ENCODE measurements at places on chromosomes 12 and 14.

DNA sequence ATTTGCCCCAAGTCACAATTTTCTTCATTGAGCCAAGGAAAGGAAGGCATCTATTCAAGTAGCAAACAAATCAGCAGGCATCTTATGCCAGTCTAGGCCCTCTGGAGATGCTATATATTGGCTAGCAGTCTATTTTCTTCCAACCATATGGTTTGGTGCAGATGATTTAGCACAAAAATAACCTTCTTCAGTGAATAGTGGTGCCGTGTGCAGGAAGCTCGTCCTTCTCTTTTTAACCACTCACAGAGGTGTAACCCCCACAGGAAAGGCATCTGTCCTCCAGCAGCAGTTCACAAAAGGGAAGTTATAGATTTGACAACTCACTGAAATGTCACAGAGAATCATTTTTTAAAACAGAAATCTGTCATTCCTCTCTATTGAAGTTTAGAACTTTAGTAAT, 445.7 kb upstream of the SYT1 start:
- DNase-seq = no peak

- DNase-seq = no peak
These were observed 30.2 kb upstream of the ANKRD9 start for GRCh38 chr14:102539544-102540314.

DNA sequence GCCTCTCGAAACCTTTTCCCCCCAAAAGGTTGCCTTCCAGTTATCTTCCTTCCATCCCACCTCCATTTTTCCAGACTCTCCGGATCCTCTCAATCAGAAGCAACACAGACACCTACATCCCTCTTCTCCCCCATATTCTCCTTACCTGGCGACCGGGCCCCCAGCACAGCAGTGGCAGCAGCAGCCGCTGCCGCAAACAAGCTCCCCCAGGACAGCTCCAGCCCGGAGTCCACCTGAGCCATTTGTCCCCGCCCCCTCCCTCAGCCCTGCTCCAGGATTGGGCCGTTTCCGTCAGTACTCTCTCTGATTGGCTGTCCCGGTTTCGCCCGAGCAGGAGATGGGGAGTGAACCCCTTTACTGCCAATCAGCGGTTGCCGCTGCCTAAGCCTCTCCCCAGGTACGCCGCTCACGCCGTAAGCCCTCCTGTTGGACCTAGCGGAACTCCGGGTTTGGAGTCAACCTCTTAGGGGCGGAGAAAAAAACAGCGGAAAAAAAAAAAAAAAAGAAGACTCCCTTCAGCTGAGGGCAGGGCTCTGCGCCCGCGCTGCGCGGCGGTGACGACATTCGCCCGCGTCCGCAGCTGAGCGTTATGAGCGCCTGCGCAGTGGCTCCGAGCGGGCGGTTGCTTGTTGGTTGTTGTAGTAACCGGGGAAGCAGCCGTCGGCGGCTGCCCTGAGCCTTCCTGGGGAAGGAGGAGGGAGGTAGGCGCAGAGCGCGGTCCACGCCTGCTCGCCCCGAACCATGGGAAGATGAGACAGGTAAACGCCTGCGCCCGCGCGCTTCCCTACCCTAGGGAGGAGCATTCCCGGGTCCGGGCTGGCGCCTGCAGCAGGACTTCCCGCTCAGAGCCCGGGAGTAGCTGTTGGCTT, at the start of the genes ERG28 and TTLL5:
Gene ERG28 (minus strand): TSS at position 247 of the 869 bp plus-strand sequence. CDS start 3,374 bp downstream, outside the sequence.
Gene TTLL5 (plus strand): TSS at position 617 of the 869 bp plus-strand sequence. CDS start 1,904 bp downstream, outside the sequence.
- peak; percentile 94 for DNase-seq

- DNase-seq = no peak
These were observed 5.0 kb downstream of the HNRNPC start for GRCh38 chr14:21264025-21264801.

DNA sequence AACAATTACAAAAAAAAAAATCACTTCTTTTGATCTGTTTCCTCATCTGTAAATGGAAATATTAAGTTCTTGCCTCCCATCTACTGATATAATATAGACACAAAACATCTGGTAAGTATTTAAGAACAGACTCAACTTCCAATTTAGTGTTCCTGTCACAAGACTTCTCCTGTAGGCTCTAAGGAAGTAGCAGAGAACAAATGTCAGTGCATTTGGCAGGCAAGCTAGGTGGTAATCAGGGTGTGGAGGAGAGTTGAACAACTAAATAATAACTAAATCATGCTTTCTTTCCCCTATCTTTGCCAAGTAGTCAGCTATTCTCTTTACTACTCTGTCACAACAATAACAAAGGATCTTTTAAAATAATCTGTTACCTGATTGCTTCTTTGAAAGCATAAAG, 22.1 kb downstream of the BAZ1A start:
- DNase-seq = no peak

DNA sequence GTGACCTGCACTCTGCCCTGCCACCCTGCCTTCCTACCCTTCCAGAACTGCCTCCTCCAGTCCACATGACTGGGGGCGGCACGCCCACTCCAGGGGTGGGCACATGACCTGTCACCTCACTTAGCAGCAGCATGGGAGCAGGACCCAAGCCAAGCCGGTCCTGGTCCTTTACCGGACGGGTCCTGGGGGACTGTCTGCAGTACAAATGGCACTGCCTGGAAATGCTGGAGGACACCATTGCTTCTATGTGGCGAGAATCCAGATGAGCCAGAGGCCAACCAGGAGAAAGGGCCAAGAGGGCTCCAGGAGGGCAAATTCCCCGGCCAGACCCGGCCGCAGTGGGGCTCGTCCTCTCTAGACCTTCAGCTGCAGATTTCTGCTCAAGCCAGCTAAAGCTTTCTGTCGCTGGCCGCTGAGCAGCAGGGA, 33.1 kb downstream of the ITPK1 start:
- DNase-seq = no peak

DNA sequence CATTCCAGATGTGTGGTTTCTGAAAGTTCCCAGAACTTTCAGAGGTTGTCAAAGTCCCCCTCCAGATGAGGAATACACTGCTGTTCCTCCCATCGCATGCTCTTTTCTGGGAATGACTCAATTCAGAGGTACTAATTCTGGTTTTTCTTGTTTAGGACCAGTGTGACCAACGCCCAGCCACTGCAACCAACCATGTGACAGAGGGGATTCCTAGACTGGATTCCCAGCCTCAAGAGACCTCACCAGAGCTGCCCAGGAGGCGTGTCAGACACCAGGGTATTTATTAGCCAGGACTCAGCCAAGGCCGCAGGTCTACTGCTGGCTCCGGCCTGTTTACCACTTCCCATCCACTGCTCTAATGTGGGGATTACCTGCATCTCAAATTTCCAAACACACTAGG, 24.2 kb downstream of the TRAFD1 start:
- DNase-seq = no peak

DNA sequence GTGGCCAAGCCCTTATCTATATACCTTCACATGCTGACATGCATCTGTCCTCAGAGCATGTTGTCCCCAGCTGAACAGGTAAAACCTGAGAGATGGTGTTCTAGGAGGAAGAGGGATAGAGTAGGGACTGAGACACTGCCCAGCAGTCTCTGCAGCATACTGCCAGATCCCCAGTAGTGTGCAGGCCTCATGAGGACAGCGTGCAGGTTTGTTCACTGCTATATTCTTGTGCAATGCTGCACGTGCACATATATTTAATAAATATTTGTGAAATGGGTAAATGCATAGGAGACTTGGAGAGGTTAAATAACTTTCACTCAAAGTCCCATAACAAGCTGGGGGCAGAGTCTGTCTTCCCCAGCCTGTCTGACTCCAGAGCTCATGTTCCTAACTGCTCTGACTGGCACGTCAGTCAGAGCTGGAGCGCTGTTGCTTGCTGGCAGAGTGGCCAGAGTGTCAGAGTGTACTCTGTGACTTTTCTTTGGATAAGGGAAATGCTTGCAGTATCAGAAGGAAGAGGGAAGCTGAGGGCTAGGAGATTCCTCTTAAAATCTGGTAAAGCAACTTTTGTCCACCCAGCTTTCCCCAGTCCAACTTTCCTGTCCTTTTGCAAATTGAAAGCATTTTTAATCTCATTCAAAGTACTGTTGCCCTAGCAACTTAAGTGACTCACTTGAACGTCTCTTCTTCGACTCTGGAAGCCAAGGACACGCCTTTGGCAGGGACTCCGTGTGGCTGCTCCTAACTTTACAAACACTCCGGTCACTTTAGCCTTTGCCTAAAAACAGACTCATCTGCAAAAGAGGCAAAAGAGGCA, 14.9 kb upstream of the POLR3B start:
- DNase-seq = peak; percentile 83

- DNase-seq = peak; percentile 99
These were observed 1.2 kb downstream of the PPP1R3E start for GRCh38 chr14:23301288-23301968.

DNA sequence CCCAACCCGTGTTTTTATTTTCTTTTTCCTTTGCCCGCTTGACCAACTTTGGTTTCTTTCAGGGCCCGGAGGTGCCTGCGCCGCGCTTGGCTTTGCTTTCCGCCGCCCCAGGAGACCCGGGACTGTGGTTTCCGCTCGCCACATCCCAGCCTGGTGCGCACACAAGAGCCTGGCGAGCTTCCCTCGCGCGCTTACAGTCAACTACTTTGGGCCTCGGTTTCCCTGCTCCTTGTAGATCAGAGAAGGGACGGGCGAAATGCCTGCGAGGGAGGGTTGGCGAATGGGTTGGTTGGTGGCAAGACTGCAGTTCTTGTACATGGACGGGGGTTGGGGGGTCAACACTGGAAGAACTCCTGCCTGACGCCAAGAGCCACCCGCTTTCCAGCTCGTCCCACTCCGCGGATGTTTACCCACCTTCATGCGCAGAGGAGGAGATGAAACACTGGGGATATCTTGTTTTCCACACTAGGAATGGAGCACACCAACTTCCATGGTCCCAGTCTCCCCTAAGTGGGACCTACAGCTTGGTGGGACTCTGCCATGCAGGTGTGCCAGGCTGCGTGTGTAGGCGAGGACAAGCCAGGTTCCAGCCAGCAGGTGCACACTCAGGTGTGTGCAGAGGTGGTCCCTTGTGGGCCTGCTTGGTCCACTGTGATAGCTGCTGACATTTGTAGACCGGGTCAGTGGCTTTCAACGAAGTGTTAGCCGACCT, 16.6 kb upstream of the TBX3 start:
- DNase-seq = no peak

DNA sequence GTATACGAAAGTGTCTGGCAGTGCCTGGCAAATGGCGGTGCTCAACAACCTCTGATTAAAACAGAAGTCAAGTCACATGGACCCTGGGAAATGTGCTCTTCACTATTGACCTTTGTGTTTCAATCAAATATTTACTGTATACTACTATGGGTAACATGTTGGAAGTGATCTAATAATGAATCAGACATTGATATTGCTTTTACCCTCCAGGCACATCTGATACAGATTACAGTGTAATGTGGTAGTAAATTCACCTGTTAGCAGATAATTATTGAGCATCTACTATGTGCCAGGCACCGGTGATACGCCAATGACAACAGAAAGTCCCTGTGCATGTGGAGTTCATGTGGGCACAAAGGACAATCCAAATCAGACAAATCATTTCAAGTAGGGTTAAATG, 63.1 kb downstream of the STON2 start:
- DNase-seq = no peak

DNA sequence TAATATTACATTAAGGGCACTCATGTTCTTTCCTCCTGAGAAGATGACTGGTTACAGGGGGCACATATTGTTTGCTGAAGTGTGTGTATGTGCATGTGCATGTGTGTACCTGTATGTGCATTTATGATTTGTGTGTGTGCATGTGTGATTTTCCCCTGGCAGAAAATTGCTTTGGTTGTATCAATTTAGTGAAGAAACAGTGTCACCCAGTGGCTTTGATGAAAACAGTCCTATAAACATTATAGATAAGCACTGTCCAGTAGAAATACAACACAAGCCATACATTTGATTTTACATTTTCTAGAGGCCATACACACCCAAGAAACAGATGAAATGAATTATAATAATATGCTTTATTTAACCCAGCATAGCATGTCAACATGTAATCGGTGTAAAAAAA, 8.6 kb downstream of the PDE3A start:
- no peak for DNase-seq

DNA sequence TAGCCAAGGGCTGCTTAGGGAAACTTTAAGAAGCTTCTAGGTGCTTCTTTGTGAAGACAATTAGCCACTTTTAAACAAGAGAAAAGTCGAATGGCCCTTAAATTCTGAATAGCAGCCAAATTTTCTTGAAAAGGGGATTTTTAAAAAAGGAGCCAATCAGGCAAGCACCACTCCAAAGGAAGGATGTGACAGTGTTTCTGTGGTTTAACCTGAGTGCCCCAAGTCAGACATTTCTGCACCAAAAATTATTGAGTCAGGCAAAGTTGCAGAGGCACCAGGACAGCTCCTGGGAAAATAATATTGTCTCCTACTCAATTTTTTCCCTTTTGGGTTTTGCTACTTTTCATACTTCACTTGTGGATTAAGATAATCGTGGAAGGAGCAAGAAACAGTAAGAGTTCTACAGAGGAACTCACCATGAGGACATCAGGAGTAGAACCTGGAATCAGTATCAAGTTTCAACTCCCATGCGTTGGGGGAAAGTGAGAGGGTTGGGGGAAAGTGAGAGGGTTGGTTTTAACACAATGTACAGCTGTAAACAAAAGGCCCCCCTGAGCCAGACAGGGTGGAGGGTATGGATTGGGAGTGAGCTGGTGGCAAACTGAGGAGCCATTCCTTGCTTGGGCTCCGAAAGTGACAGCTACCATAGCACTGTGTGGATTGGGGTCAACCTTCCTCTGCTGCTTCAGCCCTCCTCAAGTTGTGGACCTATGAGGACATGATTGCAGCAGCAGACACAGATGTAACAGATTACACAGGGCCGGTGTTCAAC, 90.8 kb downstream of the SLC38A1 start:
- no peak for DNase-seq

DNA sequence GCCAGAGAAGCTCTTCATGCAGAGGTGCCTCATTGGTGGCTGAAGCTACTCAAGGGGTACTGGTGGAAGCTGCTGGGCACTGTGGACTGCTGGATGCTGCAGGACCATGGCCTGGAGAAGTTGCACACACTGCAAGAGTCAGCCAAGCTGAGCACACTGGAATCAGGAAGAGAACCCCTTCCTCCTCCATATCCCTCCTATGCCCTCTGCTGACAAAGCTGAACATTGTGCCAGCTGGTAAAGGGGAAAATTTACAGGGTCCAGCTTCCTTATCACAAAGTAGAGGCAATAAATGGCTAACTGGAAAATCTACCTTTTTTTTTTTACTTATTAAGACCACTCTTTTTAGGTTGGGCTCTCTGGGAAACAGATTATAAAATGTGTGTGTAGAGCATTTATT, 6.5 kb downstream of the CCDC175 start:
- DNase-seq = no peak

DNA sequence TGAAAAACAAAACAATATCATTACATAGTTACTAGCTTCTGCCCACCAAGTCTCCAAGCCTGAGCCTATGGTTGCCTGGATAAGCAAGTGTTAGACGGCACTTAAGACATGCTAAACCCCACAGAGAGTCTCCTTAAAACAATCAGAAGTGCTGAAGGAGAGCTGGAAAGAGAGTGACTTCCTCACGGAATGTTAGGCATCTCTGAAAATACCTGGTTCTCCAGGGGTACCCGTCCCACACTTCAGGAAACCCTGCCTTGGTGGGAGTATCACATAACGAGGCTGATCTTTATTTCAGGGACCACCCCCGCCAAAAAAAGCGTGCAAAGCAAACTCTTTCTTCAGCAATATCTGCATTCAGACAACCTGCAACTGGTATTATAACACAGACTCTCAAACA, 18.3 kb downstream of the LHX5 start:
- no peak for DNase-seq

GRCh38 chr12:114780746-114781399, 96.9 kb upstream of the TBX3 start:
- DNase-seq = no peak

Measured in ascending aorta (tissue), 2 donors.